IMR-90 (cell line): ENCODE measurements at places on chromosomes 3 and 15. TPM values are rescaled to one million over a fixed set of nuclear protein-coding genes. Genes with fewer than 3 reads are reported as not detected.

DNA sequence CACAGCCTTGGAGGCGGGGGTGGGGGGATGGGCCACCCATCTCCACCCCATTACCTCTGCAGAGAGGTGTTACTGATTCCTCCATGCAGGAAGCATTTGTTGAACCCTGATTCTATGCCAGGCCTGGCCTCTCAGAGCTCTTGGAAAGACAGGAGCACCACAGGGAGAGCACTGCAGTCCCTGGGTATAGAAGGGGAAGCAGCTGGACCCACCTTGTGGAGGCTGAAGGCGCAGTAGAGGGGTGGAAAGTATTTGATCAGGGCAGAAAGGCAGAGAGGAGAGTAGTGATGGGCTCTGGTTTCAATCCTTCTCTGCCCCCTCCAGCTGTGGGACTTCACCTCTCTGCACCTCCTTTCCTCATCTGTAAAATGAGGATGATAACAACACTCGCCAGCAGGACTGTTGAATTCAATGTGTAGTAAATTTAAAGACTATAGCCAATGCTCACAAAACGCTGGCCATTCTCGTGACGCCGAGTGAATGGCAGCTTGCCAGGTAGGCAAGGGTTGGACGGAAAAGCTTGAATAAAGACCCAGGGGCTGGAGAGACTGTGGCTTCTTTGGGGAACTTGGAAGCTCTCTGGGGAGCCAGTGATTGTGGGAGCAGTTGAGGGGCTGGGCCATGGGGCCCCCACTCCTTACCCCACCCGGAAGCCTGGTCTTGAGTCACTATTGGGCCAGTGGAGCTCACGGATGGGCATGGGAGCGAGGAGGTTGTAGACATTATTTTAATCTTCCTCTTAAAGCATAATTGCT lies 8.0 kb upstream of the CCDC33 start:
- DNase-seq, result no peak

DNA sequence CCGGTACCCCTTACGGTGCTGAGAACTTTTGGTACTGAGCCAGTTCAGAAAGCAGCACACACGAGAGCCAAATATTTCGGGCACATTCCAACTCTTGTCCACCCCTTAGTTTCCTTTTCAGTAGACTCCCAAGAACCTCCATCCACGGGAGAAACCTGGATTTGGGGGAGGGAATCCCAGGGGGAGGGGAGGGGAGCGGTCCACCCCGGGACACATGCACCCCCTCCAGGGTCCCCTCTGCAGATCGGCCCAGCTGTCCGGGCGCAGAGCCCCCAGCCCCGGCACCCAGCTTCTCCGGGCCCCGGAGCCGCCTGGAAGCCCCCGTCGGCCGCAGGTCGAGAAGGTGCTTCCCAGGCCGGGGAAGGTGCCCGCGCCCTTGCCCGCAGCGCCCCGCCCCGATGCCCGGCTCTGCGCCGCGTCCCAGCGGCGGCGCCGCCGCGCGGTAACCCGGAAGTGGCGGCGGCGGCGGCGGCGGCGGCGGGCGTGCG lies 455 bp upstream of the ABHD17C start:
- peak; percentile 33 for DNase-seq

DNA sequence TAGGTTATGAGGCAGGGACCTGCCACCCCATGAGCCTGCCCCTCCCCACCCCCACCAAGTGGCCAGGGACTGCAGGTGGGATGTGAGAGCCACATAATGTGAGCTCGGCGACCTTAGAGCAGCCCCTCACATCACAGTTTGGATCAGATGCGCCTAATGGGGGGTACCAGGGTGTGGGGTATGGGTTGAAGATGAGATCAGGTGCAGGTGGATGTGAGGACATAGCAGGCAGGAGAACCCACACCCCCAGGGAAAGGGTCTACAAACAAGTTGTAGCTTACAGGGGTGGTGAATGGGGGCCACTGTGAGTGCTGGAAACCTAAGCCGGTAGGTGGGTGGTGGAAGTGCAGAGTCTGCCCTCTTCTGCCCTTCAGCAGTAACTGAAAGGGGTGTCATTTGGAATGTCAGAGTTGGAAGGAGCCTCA lies 94.0 kb downstream of the CORO2B start:
- DNase-seq, result peak; percentile 19

DNA sequence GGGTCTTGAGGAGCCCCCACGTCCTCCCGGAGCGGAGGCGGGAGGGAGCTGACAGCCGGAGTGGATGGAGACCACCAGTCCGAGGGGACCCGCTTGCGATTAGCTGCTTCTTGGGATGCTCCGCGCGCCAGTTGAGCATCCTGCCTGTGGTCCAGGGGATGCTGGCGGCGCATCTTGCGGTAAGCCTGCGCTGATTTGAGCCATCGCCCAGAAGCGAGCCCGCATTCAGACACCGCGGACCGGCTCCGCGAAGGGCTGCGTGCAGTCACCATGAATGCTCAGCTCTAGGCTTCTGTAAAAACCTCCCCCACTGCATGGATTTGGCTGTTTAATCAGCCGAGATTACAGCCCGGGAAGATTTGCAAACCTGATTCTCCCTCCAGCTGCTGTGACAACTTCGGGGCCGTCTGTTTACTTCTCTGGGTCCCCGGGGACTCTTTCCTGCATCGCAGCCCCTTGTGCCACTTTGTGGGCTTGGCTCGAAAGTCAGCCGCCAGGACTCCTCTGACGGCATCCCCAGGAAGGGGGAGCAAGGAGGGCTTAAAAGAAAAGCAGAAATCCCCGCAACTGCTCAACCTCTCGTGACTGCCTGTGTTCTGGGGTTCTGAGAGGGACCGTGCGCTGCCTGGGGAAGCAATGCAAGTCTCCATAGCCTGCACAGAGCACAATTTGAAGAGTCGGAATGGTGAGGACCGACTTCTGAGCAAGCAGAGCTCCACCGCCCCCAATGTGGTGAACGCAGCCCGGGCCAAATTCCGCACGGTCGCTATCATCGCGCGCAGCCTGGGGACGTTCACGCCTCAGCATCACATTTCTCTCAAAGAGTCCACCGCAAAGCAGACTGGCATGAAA lies 171.1 kb downstream of the KCNAB1 start:
- DNase-seq, result peak; percentile 6

GRCh38 chr3:4656059-4656458 lies 162.9 kb downstream of the ITPR1 start:
- peak; percentile 75 for DNase-seq

GRCh38 chr3:56323986-56324420 lies 144.3 kb downstream of the ERC2 start:
- DNase-seq, result peak; percentile 49

DNA sequence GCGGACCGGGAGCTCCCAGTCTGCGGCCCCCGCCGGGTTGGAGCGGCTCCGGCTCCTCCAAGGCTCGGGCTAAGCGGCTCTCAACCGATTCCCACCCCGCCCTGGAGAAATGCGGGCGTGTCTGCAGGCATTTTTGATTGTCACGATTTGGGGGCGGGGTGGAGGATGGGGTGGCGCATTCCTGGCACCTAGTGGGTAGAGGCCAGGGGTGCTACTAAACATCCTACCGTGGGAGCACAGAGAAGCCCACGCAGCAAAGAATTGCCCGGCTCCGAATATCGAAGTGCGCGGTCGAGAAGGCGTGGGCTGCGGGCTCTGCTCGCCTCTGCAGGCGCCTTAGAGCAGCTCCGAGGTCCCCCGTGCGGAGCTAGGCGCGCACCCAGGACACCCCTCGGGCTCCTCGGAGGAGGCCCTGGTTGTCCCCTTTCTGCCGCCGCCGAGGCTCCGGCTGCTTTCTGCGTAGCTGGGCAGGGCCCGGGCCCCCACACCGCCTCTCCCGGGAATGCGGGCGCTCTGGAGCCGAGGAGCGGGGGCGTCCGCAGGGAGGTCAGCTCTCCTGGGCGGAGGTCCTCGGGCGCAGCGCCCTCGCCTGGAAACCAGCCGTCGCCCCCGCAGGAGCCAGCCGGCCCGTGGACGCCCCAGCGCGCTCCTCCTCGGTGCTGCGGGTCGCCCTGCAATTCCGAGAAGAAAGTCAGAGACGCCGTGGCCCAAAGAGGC lies 16.5 kb upstream of the LAMP3 start:
- DNase-seq, result no peak

GRCh38 chr15:45126535-45127158 lies 3.0 kb downstream of the DUOXA1 start:
- DNase-seq, result peak; percentile 36

DNA sequence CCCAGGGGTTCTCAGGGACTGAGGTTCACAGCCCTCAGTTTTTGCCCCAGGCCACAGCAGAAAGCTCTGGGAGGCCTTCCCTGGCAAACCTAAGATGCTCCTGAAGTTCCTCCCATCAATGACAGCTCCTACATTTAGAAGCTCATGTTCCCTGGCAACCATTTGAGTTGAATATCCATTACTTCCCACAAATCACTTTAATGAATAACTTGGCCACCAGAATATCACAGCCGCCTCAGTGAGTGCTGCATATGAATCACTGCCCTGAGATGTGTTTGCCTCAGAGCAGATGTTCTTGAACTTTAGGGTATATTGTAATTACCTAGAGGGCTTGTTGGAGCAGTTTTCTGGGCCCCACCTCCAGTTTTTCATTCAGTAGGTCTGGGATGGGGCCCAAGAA lies 27.4 kb downstream of the SLCO2A1 start:
- DNase-seq, result peak; percentile 60

GRCh38 chr3:106542101-106542769 lies 673.4 kb upstream of the CBLB start:
- DNase-seq, result peak; percentile 55

DNA sequence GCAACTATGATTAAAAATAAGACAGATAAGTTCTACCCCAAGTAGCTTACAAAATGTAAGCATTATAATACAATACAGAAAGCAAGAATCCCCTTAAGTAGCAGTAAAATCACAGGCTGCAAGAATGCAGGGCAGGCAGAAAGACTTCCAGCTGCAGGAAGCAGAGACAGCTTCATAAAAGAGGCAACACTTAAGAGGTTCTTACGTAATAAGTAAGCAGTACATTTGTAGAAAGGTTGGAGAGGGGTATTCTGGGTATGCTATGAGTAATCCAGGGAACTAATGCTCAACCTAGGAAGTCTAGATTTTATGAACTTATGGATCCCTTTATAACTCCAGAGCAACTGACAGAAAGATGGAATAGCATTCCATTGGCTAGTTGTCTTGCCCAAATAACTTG lies 151.6 kb downstream of the IL5RA start:
- no peak for DNase-seq

GRCh38 chr3:65604863-65605526 lies 433.7 kb downstream of the MAGI1 start:
- peak; percentile 72 for DNase-seq

The RAB6B gene
- total RNA-seq, result 0.18 and 0.28 TPM in 2 replicates

The UBE2Q2 gene
- total RNA-seq, result 28.9 and 44.2 TPM in 2 replicates
